Chondrocyte (in vitro differentiated cells): ENCODE measurements at places on chromosomes 4 and X. TPM values are rescaled to one million over a fixed set of nuclear protein-coding genes. Genes with fewer than 3 reads are reported as not detected.
A peak's percentile ranks its signal among the peaks of the same experiment; 100 is the strongest.

DNA sequence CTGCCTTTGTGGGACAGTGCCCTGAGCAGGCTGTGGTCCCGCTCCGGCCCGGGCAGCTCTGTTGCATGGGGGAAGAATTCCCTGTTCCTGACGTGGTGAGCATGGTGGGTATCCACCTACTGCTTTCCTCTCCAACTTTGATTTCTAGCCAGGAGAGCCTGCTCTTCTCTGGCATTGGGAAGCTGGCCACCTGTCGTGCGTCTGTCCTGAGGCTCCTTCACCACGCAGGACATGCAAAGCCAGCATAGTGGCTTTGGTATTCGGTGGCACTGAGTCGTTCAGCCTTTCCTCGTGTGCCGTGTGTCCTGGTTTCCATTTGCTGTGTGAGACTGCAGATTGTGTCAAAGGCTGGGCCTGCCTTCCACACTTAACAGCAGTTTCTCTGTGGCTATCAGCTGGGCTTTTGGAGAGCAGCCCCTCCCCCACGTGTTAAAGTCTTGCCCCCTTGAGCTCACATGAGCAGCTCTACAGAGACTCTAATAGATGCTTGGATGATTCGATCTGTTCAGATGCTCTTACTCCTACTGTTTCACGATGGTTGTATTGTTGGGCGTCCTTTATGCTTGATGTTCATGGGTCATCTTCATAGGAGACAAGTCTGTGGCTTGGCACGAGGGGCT is 46.3 kb upstream of the CLCN4 start:
- no peak for DNase-seq

DNA sequence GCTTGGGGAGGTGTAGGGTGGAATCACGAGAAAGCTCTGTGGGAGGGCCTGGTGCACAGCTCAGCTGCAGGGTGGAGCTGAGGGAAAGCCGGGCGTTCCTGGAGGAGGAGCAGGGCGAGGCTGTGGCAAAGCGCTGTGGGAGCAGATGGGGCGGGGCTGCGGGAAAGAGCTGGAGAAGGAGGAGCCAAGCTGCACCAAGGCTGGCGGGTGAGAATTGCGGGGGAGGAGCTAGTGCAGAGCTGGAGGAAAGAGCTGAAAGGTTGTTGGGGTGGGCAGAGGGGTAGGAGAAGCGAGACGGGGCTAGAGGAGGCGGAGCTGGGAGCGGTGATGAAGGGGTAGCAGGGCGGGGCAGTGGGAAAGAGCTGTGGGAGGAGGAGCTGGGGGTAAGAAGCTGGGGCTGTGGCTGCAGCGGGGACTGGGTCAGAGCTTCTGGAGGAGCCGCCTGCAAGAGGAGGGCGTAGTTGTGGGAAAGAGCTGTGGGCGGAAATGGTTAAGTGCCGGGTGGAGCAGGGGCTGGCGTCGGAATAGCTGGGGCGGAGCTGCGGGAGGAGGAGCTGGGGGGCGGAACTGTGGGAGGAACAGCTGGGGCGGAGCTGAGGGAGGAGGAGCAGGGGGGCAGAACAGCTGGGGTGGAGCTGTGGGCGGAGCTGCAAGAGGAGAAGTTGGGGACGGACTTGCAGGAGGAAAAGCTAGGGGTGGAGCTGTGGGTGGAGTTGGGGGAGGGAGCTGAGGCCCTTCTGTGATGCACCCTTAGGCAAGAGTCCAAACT is 1.8 kb upstream of the EOLA2 start:
- peak; percentile 97 for DNase-seq

DNA sequence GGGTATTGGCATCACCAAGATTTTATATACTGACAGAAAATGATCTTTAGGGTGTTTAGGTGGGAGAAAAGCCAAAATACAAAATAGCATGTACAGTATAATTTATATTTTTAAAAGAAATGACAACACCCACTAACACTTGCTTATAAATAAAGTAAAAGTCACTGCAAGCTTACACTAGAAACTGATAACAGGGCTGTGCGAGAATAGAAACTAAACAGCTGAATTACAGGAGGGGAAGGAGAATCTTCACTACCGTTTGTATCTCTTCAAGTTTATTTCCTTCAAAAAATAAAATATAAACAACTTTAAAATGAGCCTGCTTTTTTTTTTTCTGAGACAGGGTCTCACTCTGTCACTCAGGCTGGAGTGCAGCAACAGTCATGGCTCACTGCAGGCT is 22.8 kb downstream of the GRSF1 start:
- DNase-seq, result no peak

DNA sequence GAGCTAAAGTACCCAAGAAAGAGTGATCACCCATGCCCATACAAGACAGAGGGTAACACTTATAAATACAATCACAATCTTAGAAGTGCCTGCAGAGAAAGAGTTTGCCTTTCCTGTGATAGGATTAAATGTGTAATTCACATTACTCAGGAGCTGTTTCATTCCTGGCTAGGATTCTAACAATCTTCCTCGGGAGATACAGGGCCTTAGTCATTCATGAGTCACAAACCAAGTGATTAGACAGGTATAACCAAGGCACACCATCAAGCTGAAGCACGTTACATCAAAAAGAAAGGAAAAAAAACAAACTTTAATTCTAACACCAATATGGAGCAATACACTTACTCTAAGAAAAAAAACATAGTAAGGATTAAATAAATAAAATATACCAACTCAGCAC is 14.9 kb downstream of the ABCG2 start:
- no peak for DNase-seq

DNA sequence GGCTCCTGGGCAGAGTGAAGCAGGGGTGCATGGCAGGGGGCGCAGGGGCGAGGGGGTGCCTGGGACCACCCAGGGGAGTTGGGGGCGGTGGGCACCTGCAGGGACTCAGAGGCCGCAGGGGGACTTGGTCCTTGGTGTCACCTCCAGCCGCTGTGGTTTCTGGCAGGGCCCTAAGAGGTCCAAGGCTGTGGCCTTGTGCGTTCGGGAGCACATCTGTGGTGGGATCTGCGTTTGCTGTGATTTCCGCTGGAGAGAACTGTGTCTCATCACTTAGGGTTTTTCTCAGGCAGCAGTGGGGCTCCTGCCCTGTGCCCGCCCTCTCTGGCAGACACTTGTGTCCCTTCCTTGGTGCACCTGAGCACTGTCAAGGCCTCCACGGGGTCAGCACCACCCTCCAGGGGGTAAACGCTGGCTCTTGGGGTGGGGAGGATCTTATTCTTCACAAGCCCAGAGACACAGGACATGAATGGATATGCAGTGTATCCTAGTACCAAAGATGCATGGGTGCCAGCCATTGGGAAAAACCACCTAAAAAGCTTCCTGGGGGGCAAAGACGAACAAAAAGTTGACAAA is 66.5 kb downstream of the ACOX3 start:
- peak; percentile 76 for DNase-seq

The RHOXF2B gene
- total RNA-seq, result not detected in 3 replicates

DNA sequence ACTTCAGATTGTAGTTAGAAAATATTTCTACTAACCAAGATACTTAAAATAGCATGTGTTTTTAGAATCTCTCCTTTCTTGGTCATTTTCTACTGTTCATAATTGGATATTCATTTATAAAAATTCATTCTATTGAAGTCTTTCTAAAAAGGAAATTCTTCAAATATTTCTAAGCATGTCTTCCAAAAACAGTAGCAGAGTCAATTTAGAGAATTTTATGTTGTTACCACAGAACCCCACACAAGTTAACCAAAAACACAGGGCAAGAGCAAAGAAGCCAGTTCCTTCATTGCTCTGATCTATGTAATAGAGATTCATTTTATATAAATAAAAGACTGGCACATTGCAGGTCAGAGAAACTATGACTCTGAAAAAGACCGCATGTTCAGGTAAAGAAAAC is 345.1 kb upstream of the PITX2 start:
- DNase-seq, result no peak

The CFAP47 gene
- not detected in 3 replicates for total RNA-seq

The PPEF1 gene
- 0.33 to 2.2 TPM (median 0.57 TPM) in 3 replicates for total RNA-seq

The JADE1 gene
- total RNA-seq, result 28.9 to 34.0 TPM (median 31.4 TPM) in 3 replicates

GRCh38 chr4:40003986-40004385 is 26.3 kb upstream of the PDS5A start:
- DNase-seq, result no peak

DNA sequence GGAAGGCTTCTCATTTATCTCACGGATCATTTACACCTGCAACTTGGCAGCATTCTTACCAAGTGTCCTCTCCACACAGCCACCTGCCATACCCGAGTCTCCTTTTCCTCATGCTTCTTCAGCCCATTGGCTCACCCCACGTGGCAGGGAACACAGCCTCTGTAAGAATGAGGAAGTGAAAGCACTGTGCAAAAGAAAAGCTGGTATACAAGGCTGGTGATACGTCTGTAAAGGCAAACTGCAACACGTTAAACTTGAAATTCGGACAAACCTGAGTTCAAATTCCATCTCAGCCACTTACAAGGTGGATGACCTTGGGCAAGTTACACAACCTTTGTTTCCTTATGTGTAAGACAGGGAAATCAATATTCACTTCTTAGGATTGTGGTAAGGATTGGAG is 164.0 kb upstream of the RASGEF1B start:
- DNase-seq, result no peak

DNA sequence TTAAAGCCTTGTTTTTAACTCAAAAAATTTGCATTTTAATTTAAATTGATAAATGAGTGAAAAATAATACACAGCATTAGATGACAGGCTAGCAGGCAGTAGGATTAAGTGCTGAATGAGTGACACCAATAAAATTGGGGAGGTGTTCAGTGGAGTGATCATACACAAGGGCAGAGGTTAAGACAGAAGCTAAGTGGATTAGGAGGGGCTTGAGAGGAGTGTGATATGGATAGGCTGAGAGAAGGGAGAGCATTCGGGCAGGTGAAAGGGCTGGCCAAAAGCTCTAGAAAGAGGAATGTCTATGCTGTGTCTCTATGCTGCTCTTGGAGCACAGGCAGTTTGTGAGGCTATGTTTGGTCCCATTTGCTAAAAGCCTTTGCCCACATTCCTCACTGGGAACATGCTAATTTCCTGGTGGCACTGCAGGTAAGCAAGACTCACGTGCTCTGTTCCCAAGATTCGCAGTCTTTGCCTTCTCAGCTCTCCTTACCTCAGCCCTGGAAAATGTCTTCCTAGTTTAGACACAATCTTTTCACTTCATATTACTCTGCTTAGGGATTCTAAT is 52.8 kb upstream of the CCSER1 start:
- no peak for DNase-seq

The SGMS2 gene
- 49.7 to 71.5 TPM (median 65.5 TPM) in 3 replicates for total RNA-seq
